T-helper 17 cell (primary cell): ENCODE measurements at places on chromosomes 16 and 17.
A peak's percentile ranks its signal among the peaks of the same experiment; 100 is the strongest.

GRCh38 chr16:84226026-84226425 lies 13.8 kb downstream of the KCNG4 start:
- no peak for DNase-seq

DNA sequence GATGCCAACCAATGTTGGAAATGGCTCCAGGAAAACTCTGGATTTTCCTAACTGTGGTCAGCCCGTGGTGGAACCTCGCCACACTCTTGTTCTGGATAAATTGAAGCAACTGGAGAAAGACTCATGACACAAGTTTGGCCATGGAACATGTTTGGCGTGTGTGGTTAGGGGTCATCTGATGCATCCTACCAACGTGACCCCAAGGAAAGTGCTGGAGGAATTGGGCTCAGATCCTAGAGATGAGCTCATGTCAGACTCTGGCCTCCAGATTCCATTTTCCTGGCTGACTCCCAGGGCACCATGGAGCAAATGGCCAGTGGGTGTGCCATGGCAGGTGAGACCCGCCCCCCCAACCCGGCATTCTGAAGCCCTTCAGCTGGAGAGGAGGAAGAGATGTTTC lies 58.5 kb downstream of the CACNG5 start:
- no peak for DNase-seq

DNA sequence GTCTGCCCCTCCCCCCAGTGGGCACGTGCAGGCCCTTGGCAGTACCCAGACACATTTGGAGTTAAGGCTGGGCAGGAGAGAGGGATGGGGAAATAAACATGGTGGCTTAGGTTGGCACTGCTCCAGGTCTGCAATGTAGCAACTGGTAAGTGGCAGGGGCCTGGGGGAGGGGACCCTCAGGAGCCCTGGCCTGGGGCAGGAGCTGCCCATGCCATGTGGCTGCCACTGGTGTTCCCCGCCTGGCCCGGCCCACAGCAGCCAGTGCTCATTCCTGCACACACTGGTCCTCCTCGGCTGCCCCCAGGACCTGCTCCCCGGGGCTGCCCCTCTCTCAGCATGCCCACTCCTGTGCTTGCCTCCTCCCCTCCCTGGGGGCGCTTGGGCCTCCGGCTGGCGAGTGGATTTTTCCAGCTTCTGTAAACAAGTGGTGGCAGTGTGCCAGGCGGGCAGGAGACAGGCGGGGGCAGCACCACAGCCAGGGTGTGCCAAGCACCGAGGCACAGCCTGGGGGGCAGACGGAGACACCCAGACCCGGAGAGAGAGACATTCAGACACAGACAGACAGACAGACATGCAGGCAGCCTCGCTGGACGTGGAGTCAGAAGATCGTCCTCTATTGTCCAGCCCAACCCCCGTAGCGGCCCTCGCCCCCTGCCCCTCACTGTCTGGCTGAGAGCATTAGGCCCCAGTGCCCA lies 9.4 kb downstream of the THRA start:
- DNase-seq: no peak

DNA sequence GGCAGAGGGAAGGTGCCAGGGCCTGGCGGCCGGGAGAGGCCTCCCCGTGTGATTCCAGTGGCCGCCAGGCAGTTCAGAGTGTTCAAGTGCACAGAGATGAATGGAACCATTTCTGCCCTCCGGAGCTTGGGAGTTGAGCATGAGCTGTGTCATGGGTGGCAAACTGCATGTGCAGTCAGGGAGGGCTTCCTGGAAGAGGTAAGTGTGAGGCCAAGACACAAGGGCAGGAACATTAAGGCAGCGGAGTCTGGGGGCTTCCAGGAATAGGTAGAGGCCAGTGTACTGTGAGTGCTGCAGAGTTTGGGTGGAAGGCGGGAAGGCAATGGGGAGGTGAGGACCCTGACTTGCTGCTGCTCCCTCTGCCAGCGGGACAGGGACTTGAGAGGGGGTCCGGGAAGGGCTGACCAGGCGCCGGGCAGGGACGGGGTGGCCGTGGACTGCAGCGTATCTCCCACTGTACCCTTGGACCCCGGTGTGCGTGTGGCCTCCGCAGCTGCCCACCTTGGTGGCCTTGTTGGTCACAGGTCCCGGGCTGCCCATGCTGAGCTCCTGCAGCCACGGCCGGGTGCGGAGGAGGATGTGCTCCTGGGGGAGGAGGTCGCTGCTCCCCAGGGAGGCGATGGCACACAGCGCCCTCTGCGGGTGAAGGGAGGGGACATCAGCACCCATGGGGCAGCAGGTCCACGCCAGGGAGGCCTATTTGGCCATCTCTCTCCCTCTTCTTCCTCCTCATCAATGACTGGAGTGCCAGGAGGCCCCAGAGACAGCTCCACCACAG lies 7.5 kb upstream of the CEP131 start:
- DNase-seq: no peak

GRCh38 chr16:84826558-84826941 lies 6.8 kb downstream of the CRISPLD2 start:
- DNase-seq: no peak

GRCh38 chr17:79851461-79851817 lies 12.2 kb upstream of the CBX4 start:
- DNase-seq: no peak

DNA sequence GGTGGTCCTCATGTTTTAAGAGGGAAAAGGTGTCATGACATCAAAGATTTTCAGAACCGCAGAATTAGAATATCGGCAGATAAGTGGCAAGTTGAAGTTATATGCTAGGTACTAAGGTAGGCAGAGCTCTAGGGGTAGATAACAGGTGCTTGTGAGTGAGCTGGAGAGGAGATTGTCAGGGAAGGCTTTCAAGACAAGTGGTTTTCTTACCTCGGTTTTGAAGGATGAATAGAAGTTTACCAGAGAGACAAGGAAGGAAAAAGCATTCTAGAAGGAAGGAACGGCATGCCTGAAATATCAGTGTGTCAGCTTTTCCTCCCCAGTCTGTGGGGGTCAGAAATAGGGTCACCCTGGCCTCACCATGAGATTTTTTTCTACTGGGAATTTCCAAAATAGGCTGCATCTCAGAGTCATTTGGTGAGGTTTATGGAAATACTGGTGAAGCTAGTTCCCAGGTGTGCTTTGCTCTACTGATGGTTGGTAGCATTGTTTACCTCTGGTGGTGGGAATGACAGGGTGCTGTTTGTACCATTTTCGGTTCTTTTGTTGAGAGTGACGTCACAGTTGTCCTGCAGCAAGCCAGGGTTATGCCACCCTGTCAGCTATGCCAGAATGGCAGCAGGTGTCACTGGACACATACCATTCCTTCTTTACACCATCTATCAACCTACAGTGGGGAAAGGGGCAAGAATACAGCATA lies 112.5 kb downstream of the MSI2 start:
- no peak for DNase-seq

DNA sequence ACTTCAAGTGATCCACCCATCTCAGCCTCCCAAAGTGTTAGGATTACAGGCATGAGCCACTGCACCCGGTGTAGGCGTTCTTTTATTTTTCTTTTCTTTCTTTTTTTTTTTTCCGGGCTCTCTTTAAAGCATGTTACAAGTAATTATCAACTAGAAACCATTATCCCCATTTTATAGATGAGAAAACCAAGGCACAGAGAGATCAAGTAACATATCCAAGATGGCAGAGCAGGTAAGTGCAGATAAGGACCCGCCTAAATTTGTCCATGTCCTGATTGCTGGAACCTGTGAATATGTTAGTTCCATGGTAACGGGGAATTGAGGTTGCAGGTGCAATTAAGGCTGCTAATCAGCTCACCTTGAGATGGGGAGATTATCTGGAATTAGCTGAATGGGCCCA lies 54.4 kb downstream of the MFSD11 start:
- no peak for DNase-seq

- peak; percentile 47 for DNase-seq
These were observed 500 bp downstream of the COX6A2 start for GRCh38 chr16:31427441-31428278.

GRCh38 chr16:15031586-15031985 lies 24.3 kb downstream of the NTAN1 start:
- DNase-seq: no peak

DNA sequence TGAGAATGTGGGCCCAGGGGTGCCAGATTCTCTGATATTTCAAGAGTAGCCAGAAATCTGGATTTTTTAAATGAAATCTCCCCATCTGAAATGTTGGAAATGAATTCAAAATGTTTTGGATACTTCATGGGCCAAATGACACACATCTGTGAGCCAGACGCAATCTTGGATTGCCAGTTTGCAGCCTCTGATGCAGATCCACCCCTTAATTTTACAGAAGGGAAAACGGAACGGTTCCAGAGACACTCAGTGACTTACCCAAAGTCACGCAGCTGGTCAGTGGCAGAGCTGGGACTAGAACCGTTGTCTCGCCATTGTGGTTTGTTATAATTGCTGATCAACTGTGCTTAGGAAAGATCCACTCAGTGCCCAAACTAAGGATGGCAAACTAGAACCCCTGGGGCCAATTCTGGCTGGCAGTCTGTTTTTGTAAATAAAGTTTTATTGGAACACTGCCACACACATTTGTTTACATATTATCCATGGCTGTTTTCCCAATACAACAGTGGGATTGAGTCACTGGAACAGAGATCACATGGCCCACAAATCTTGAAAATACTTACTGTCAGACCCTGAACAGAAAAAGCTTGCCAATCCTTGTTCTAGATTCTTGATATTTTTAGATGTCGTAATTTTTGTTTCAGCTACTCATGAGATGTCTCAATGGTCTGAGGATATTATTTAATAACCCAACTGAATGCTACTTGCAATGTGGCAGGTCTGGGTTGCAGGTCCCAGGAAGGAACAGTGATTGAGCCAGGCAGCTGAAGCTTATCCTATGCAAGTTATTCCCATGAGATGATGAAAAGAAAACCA lies 143.8 kb downstream of the AXIN2 start:
- no peak for DNase-seq

DNA sequence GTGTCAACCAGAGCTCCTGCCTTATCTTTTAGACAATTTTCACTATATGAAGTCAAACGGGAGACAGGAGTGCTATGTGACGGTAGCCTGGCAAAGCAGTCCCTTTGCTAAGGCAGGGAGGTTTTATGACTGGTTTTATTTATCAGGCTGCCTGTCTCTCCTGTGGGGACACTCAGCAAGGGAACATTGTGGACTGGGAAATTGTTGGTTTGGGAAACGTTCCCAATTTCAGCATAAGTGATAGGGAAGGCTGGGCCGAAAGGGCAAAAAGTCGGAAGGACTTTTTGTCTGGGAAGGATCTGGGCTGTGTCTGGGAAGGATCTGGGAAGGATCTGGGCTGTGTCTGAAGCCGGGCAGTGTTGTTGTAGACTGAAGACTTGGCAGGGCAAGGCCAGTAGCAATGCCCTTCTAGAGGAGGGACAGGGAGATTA lies 211.2 kb downstream of the PARN start:
- no peak for DNase-seq

- no peak for DNase-seq
These were observed 24.2 kb downstream of the NSMCE1 start for GRCh38 chr16:27244363-27244755.

DNA sequence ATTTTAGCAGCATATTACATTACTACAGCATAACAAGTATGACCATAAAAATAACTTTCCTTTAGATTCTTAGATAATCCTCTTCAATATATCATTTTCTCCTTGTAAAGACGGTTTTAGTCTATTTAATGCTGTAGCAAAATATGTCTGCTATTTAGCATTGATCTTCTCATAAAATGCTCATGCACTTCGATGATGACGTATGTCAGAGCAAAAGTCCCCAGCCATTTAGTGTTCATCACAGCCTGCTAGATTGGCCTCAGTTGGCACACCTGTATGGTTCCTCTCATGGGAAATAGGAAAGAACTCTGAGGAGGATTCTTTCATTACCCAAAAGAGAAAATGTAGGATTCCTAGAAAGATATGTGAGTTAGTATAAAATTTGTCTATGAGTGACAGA lies 232.2 kb downstream of the MAP2K6 start:
- DNase-seq: no peak

GRCh38 chr16:53212893-53213223 lies 158.1 kb downstream of the CHD9 start:
- no peak for DNase-seq

DNA sequence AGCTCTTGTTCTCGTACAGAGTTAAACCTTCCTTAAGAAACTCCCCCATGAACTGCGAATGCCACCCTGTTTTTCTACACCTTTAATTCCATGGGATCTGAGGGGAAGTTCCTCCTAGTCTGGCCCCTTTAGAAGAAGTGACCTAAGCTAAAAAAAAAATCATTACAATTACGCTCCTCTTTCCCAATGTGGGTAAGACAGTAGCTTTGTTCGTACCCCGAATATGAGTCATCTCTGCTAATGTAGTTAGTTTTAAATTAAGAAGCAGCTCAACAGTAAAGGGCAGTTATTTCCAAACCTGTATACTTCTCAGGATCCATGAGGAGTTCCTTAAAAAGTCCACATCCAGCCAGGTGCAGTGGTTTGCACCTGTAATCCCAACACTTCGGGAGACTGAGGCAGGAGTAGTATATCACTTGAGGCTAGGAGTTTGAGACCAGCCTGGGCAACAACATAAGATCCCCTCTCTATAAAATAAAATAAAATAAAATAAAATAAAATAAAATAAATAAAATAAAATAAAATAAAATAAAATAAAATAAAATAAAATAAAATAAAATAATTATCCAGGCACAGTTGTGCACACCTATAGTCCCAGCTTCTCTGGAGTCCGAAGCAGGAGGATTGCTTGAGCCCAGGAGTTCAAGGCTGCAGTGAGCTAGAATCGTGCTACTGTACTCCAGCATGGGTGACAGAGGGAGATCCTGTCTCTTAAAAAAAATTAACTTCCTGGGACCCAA lies 26.1 kb downstream of the RCVRN start:
- no peak for DNase-seq

DNA sequence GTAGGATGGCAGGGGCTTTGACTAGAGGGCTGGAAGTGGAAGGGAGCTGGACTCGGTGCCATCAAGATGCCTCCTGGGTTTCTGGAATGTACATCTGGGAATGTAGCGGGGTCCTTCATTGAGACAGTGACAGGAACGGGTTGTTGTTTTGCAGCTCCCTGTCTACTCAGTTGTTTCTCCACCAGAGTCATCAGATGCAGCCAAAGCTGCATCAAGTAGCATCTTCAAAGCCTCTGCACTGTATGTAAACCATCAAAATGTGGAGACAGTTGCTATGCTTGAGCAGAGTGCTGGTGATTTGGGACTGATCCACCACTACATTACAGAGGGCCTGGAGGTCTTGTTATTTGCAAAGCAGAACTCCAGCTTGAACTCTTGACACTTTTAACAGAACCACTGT lies 25.1 kb upstream of the MEAK7 start:
- no peak for DNase-seq

DNA sequence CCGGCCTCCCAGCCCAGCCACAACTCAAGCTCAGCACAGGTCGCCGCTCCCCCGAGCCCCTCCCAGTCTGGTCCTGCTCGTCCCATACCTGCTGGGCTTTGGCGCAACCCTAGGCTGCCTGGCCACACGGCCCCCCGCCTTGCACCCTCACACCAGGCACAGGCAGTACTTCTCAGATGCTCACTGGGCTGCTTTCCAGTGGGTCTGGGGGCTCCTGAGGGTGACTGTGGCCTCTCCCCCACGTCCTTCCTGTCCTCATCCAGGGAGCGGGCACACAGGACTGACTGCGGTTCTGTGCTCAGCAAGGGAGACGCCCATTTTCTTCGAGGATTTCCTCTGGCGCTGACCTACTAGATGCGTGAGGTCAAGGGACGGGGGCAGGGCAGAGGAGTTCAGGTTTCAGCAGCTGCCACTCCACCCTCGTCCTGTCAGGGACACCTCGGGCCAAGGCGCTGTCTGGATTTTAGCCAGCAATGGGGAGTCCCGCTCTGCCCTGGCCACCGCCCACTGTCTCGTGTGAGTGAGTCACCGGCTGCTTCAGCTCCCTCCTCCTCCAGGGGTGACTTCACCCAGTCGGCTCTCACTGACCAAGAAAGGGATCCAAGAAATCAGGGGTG lies 115.8 kb downstream of the NPIPB11 start:
- peak; percentile 43 for DNase-seq

GRCh38 chr16:22683730-22684573 lies 130.0 kb upstream of the HS3ST2 start:
- DNase-seq: no peak
